ENCODE measurements at places on chromosomes 7 and 10.
A peak's percentile ranks its signal among the peaks of the same experiment; 100 is the strongest.

- ATAC-seq, result no peak
Measured at GRCh38 chr7:129308047-129308446, 83.2 kb downstream of the AHCYL2 start.

DNA sequence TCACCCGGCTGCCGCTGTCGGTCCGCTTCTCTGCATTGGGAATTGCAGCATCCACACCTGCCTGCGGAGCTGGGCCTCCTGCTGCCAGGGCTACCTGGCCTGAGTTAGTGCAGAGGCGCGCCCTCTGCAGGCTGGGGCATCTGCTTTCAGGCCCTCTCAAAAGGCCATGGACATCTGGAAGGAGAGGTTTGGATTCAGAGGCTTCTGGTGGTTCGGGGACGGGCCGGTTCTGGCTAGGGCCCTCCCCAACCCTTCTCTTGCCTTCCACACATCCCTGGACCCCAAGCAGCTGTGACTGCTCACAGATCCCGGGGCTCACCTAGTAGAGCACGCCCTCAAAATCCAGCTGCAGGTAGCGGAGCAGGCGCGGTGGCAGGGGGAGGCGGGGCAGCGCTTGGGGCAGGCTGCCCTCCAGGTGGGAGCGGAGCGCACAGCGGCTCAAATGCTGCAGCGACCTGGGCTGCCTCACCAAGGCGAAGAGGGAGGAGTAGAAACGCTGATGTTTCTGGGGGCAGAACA is 8.4 kb upstream of the GBX1 start:
- no peak for ATAC-seq

DNA sequence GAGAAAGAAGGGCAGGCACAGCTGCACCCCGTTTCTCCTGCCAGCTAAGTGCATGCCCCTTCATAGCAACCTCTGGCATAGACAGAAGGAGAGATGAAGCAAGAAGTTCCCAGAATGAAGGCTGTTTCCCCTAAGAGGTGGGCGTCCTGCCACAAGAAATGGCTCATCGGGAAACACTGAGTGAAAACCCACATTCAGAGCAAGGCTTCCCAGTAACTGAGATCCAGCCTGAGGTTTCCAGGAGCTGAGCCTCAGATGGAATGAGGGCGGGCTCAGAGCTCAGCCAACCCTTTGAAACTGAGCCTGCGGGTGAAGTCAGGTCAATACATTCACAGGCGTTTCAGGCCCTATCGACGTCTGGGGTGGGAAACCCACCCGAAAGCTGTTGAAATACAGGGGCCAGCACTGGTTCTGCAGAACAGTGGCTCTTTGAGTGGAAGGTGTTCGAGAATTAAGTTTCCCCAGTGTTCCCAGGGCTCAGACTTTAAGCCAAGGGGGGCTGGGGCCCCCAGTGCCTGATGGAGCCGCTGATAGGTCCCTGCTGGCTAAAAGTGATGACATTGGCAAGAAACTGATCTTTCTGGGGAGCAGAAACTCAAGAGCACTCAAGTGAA is 510.2 kb downstream of the RPS24 start:
- no peak for ATAC-seq

DNA sequence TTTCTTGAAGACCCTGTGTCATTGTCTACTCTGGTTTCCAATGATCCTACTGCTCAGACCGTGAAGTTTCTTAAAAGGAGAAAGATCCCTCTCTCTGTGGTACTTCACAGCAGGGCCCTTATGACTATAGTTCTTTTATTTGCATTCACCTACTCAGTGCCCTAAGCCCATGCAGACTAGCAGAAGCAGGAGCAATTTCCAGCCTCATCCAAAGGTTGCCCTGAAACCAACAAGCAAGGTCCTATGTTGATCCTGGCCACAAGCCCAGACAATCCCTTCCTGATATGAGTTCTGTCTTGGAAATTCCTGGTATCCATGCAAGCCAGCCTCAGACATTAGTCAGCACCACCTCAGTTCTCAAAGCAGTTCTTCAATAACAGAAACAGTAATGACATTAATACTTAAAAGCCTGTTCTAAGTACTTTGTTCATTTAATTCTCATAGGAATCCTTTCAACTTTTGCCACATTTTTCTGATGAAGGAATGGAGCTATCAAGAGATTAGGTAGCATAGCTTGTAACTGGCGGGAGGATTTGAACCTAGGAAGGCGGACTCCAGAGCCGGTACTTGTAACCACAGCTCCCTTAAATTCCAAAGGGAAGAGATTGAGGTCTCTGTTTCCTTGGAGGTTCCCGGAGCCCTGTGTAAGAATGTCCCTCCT is 58.1 kb upstream of the ST8SIA6 start:
- ATAC-seq, result no peak

GRCh38 chr10:70328967-70329366 is 45.2 kb upstream of the NPFFR1 start:
- ATAC-seq, result no peak

GRCh38 chr10:71888623-71889387 is 37.8 kb upstream of the PSAP start:
- ATAC-seq, result peak; percentile 94

DNA sequence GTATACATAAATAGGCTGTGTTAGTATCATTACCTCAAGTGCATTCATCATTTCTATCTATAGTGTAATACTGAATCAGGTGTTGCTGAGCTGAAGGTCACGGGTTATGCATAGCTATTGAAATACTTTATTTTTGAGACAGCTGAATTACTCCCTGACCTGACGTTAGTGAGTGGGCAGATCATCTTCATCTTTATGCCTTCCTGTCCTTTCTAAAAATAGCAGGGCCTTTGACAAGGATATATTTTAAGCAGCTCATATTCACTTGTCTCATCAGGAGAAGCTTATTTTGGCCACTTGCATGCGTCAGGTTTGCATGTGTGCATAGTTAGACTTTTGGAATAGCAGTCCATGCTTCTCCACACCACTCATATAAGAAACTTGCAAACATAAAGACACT is 63.6 kb upstream of the DKK1 start:
- ATAC-seq, result no peak

DNA sequence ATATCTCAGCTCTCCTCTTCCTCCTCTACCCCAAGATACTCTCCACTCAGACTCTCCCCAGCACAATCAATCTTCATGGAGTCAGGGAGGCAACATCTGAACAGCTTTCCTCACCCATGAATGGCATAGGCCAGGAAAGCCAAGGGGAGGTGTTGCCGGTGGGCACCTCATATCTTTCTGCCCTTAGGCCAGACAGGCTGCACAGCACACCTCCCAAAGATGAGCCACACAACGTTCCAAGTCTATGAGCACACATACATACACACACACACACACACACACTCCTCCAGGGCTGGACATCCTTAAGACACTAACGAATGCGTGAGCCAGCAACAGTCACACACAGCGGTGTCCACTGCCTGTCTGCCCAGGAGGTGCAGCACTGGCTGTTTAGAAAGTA is 17.7 kb downstream of the COBL start:
- ATAC-seq, result no peak

- peak; percentile 43 for ATAC-seq
Measured at GRCh38 chr10:101903827-101904550, 60.4 kb upstream of the KCNIP2 start.

DNA sequence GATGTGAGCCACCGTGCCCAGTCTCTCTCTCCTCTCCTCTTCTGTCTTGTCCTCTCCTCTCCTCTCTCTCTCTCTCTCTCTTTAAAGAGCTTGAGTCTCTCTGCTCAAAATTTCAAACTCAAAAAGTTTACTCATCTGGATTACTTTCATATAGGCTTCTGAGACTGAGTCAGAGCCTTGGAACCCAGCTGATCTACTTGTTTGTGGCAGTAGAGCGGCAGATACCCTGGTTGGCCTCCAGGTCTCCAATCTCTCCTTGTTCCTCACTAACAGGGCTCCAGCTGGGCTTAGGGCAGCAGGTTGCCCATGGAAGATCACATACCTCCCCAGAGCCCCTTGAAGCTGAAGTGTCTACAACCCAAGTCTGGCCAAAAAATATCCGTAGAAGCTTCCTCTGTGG is 51.0 kb downstream of the HHEX start:
- ATAC-seq, result no peak

DNA sequence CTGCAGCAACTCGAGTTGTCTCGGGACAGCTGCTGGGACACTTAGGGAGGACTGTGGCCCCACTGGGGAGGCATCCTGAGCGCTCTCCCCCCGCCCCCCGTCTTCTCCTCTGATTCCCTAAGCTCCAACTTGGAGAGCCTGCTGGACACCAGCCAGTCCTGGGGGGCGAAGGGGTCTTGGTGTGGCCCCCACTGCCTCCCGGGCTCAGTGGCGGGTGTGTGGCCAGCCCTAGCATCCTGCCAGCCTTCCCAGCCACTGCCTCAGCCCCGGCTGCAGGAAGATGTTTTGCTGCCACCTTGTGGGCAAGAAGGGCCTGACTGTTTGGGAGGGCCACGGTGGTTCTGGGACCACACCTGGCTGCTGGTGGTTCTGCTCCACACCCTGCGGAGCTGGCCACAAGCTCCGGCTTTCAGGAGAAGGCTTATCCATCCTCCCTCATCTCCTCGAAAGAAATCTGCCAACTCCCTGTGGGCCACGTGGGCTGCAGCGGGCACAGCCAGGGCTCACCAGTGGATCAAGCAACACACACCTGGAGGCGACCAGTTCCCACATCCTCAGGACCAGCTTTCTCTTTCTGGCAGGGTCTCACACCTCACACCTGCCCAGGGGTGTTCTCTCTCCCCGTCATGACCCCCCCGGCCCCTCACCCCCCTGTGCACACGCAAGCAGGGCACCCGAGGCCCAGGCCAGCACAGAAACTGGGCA is 24.8 kb downstream of the AGAP3 start:
- peak; percentile 71 for ATAC-seq

Measured in activated CD4-positive, CD25-positive, alpha-beta regulatory T cell treated with anti-CD3 and anti-CD28 coated beads, Interleukin-2, amount 50 U/mL, for 24 hours (primary cell).